Fibroblast of skin of right quadriceps (primary cell): ENCODE measurements at places on chromosomes 5 and 9.

DNA sequence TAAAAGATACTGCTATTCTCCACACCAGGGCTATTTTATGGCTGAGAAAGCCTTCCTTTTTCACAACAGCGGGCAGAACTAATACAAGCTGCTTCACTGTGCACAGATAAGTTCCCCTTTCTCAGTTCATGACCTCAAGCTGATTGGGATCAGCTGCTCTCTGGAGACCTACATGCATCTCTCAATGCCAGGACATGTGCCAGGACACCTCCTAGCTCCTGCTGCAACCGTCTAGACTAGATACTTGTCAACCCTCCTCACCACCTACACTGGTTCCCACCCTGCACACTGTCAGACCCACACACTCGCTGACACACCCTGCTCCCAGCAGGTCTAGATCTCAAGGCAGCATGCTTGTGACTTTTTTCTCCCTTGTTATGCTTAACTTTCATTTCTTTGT, 39.8 kb downstream of the STARD4 start:
- DNase-seq: no peak

- DNase-seq: no peak
Observed at GRCh38 chr5:78639791-78640190, 8.8 kb downstream of the LHFPL2 start.

GRCh38 chr9:137715321-137715720, 96.5 kb downstream of the EHMT1 start:
- DNase-seq: no peak

DNA sequence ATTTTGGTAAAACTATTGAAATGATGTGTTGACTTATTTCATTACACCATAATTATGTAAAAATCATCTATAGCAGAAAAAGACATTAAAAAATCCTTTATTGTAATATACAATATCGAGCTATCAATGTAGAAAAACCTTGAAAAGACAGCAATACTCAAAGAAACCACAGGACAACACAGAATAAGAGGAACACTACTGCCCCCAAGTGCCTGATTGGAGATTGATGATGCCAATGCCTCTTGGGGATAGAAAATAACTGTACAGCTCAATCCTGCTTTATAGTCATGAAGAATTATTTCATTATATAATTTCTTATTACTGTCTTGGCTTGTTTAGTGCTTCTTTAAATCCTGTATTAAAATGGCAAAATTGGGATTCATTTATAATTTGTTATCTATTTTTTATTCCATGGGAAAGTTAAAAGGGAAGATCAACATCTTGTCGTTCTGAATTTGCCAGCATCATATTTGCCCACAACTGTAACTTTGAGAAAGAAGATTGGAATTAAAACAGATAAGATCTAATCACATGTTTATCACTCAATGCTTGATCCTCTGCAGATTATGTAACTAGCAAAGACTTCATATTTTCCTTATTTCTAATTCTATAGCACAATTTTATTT, 337.5 kb downstream of the CDH9 start:
- DNase-seq: no peak

- DNase-seq: peak; percentile 47
Observed at GRCh38 chr9:70049236-70049635, 5.6 kb downstream of the MAMDC2 start.

GRCh38 chr9:80797101-80797829, 892.1 kb downstream of the TLE1 start:
- no peak for DNase-seq

DNA sequence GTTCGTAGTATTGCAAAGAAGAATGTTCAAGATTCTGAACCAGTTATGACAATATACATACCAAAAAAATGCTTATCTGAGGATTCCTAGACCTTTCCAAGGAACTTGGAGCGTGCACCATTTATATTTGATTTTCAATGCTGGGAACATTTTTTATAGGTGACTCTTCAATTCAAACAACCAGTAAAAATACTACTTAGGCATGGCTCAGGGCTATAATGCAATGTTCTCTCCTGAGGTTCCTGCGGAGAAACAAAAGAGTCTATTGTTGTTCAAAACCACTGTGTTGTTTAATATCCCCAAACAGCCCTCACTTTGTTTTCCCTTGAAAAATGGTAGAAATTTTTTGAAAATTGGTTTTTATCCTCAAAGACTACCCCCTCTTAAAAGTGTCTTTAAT, 335.7 kb upstream of the IZUMO3 start:
- no peak for DNase-seq
